ENCODE measurements at places on chromosomes 5 and 9. TPM values are rescaled to one million over a fixed set of nuclear protein-coding genes. Genes with fewer than 3 reads are reported as not detected.

The FBLL1 gene
- not detected for total RNA-seq

The PCA3 gene
- total RNA-seq, result not detected

The TRPM3 gene
- total RNA-seq, result not detected

The HMHB1 gene
- not detected for total RNA-seq

The MAMDC2 gene
- 1.2 TPM for total RNA-seq

The PTGDS gene
- 4.7 TPM for total RNA-seq
